Endodermal cell (in vitro differentiated cells): ENCODE measurements at places on chromosomes 5 and 9.

- H3K4me3 ChIP-seq: no peak overlapping the region
- no peaks in the 10 kb centered on the region for H3K27me3 ChIP-seq
- peaks cover 31% of the 10 kb centered on the region for H3K4me1 ChIP-seq
- no peak for DNase-seq
- H3K36me3 ChIP-seq: no peaks in the 10 kb centered on the region
Observed at GRCh38 chr9:127113191-127113972, 9.1 kb downstream of the ANGPTL2 start.

DNA sequence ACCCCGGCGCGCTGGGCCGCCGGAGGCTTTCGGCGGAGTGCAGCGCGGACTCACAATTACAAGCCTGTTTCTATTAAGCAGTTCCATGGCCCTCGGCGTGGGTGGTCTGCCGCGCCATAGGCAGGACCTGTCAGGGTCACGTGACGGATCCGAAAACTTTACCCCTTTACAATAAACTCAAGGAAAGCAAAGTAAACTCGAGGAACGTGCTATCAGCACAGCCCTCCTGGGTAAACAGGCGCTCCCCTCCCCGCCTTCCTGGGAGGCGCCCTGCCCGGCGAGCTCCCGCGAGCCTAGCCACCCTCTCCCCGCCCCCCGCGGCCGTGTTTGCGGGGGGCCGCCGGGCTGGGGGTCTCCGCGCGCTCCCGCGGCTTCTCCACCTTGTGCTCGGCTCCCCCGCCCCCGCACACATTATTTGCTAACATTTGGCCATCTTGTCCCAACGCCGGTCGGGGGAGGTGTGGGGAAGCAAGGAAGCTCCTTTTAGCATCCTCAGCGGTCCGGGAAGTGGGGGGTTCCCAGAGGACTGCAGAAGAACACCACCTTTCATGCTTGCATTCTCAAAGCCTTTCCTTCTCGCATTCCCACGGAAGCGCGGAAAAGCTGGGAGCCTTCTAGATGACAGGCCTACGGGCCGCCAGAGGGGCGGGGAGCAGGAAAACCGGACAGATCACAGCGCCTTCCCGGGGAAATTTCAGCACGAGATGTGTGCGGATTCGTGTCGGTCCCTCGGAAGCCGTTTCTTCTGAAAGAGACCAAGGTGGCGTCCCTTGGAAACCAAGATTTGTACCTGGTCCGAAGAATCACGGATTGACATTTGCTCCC lies at the start of gene PTCH1:
PTCH1 (minus strand) TSS at position 238 of the 825 bp plus-strand sequence.
- no peaks in the 10 kb centered on the region for H3K36me3 ChIP-seq
- peak; percentile 79 for DNase-seq
- peak within 1 kb of the TSS; percentile 86 for H3K4me3 ChIP-seq
- no peak within 1 kb of the TSS for H3K27ac ChIP-seq

GRCh38 chr5:131413605-131414559 lies 150.0 kb downstream of the CDC42SE2 start:
- no peaks in the 10 kb centered on the region for H3K27me3 ChIP-seq
- peaks cover 24% of the 10 kb centered on the region for H3K36me3 ChIP-seq
- no peak for DNase-seq
- H3K4me3 ChIP-seq: no peak overlapping the region
- no peaks in the 10 kb centered on the region for H3K4me1 ChIP-seq

- H3K27me3 ChIP-seq: no peaks in the 10 kb centered on the region
- peak overlapping the region; percentile 98 for H3K4me3 ChIP-seq
- no peaks in the 10 kb centered on the region for H3K4me1 ChIP-seq
- H3K36me3 ChIP-seq: peaks cover 32% of the 10 kb centered on the region
- no peak for DNase-seq
- H3K27ac ChIP-seq: peak overlapping the region; percentile 72
Observed at GRCh38 chr9:85941622-85941940, 635 bp downstream of the NAA35 start.

DNA sequence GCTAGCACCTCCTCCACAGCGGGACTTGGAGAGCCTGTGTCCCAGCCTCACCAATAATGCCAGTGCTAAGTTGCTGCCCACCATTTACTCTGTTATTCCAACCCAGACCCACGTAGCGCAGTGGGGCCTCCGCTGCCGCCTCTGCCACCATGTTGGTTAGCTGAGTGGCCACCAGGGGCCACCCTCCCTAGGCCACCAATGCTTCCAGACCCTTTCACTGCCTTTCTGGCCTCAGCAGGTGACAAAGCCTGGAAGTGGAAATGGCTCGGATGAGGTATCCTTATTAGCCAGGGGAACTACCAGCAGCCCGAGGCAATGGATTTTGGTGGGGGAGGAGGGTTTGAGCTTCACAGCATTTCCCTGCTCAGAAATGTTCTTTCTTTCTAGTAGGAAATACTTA lies 110.1 kb downstream of the OSTF1 start:
- H3K27ac ChIP-seq: no peak overlapping the region
- DNase-seq: peak; percentile 80
- H3K27me3 ChIP-seq: no peaks in the 10 kb centered on the region
- H3K4me1 ChIP-seq: no peaks in the 10 kb centered on the region

- DNase-seq: peak; percentile 91
- peaks cover 5% of the 10 kb centered on the region for H3K27me3 ChIP-seq
- no peaks in the 10 kb centered on the region for H3K36me3 ChIP-seq
Observed at GRCh38 chr9:32526041-32526706, at the start of gene RIGI. TSS of gene RIGI (minus strand) at chr9:32526196. CDS start at chr9:32526166, 30 bp downstream.

- H3K4me3 ChIP-seq: no peak overlapping the region
- peaks cover 55% of the 10 kb centered on the region for H3K27me3 ChIP-seq
- H3K36me3 ChIP-seq: no peaks in the 10 kb centered on the region
- H3K4me1 ChIP-seq: no peaks in the 10 kb centered on the region
- H3K27ac ChIP-seq: no peak overlapping the region
Observed at GRCh38 chr9:36884721-36885120, 149.3 kb downstream of the PAX5 start.
